ENCODE measurements at places on chromosomes 6 and 20. TPM values are rescaled to one million over a fixed set of nuclear protein-coding genes. Genes with fewer than 3 reads are reported as not detected.

Gene FOXC1
- not detected for total RNA-seq

Gene CEP250
- 61.0 TPM for total RNA-seq

Gene ASIP
- not detected for total RNA-seq

Gene PAX1
- total RNA-seq = not detected

Gene GPR6
- not detected for total RNA-seq

Gene SEL1L2
- not detected for total RNA-seq

Gene HDGFL1
- total RNA-seq = not detected

Gene PACSIN1
- total RNA-seq = 1.8 TPM

Gene PDE10A
- total RNA-seq = not detected

Gene HLA-DRB5
- 3.7 TPM for total RNA-seq

Gene OR2B6
- total RNA-seq = not detected

Gene MOG
- total RNA-seq = not detected

All from activated naive CD4-positive, alpha-beta T cell treated with anti-CD3 and anti-CD28 coated beads, Interleukin-2, amount 10 ng/mL, durations not matched to agents 5 hours and 36 hours (primary cell).